A172 (cell line): ENCODE measurements at places on chromosomes 11 and 22. TPM values are rescaled to one million over a fixed set of nuclear protein-coding genes. Genes with fewer than 3 reads are reported as not detected.

GRCh38 chr22:26550498-26551033, 38.3 kb upstream of the TFIP11 start:
- DNase-seq = peak; percentile 92

DNA sequence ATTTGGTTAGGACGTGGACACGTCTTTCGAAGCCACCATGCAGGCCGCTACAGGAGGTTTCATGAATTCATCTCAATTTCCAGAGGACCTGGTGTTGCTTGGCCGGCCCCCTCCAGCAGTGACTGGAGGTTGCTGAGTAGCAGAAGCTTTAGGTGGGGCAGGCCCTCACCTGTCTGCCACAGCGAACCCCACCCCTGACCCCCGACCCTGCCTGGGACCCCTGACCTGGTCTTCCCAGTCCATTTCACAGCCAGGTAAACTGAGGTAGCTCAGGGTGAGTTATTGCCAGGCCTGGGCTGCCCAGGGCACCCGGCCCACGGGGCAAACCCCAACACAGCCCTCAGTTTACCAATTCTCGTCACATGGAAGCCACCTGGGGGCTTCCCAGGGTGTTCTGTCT, 39.1 kb upstream of the SMIM38 start:
- DNase-seq = no peak

The ARHGAP32 gene
- 4.8 and 11.3 TPM in 2 replicates for total RNA-seq

DNA sequence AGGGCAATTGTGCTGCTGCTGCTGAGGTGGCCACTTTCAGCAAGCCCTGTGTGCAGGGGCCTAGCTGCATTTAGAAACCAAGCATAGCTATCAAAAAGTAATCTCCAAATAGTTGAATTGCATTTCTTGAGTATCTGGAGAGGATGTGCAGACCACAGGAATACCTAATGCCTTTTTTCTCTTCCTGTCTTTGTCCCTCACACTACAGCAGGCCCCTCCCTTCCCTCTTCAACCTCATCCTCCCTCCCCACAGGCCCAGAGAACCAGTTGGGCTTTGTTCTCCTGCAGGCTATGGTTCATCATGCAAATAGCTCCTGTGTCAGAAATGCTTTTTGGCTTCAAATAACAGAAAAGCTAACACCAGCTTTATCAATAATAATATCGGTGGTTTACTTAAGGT, 47.7 kb downstream of the DKK3 start:
- DNase-seq = no peak

The SMTNL1 gene
- not detected in 2 replicates for total RNA-seq

The KCNK7 gene
- 0.86 TPM in 1 of 2 replicates, not detected in the other for total RNA-seq

The CCDC188 gene
- not detected in 2 replicates for total RNA-seq

GRCh38 chr11:118948000-118948399, 8.1 kb upstream of the UPK2 start:
- peak; percentile 6 for DNase-seq

GRCh38 chr11:3163241-3163981, 1.7 kb downstream of the OSBPL5 start:
- DNase-seq = no peak

The CACNA1I gene
- 0.02 and 0.05 TPM in 2 replicates for total RNA-seq

The TNNT3 gene
- total RNA-seq = 0.46 TPM in 1 of 2 replicates, not detected in the other

- DNase-seq = no peak
These were observed 29.1 kb upstream of the NARS2 start for GRCh38 chr11:78603792-78604191.

GRCh38 chr22:39241794-39242594, 2.8 kb downstream of the PDGFB start:
- DNase-seq = no peak

- DNase-seq = peak; percentile 33
These were observed 105.9 kb upstream of the ARHGAP20 start for GRCh38 chr11:110818032-110818687.

The SLC22A6 gene
- total RNA-seq = not detected in 2 replicates

- no peak for DNase-seq
These were observed 41.8 kb downstream of the LIF start for GRCh38 chr22:30204742-30205111.
